ENCODE measurements at places on chromosomes 5 and 9.
A peak's percentile ranks its signal among the peaks of the same experiment; 100 is the strongest.

- no peak for DNase-seq
Measured at GRCh38 chr9:125820100-125820804, 73.1 kb downstream of the PBX3 start.

GRCh38 chr9:133112663-133113026 is 8.4 kb downstream of the RALGDS start:
- no peak for DNase-seq

- no peak for DNase-seq
Measured at GRCh38 chr9:134620751-134621557, 20.6 kb upstream of the COL5A1 start.

DNA sequence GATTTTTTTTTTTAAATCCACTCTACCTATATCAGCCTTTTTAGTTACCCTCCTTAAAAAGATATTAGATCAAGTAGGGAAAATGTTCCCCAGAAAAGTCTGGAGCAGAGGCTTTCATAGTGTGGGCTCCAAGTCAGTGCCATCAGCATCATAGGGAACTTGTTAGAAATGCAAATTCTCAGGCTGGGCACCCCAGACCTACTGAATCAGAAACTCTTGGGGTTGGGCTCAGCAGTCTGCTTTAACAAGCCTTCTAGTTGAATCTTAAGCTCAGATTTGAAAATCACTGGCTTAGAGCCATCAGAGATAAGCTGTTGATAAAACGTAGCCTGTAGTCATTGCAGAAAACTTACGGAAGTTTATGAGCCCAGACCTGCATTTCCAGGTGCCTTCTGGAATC is 140.1 kb downstream of the TMEM38B start:
- DNase-seq: no peak

DNA sequence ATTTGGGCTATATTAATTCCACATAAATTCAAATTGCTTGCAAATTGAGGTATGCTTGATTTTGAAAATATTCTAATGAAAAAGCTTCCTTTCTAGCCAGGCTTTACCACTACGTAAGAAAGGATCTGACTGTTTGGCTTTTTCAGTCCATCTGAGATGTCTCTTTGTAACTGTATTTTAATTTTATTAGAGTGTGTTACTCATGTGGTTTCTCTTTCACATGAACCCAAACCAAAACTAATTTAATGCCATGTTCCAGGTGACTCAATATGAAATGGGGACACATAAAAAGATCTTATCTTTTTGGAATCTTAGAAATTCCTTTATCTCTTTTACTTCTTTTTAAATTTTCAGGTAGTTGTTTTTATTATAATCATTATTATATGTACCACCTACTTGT is 85.3 kb downstream of the NFIB start:
- DNase-seq: no peak

- no peak for DNase-seq
Measured at GRCh38 chr9:3151672-3152576, 308.0 kb upstream of the PUM3 start.

- DNase-seq: no peak
Measured at GRCh38 chr5:9692576-9692975, 62.4 kb upstream of the TAS2R1 start.

- no peak for DNase-seq
Measured at GRCh38 chr5:96538808-96539250, 105.8 kb upstream of the PCSK1 start.

DNA sequence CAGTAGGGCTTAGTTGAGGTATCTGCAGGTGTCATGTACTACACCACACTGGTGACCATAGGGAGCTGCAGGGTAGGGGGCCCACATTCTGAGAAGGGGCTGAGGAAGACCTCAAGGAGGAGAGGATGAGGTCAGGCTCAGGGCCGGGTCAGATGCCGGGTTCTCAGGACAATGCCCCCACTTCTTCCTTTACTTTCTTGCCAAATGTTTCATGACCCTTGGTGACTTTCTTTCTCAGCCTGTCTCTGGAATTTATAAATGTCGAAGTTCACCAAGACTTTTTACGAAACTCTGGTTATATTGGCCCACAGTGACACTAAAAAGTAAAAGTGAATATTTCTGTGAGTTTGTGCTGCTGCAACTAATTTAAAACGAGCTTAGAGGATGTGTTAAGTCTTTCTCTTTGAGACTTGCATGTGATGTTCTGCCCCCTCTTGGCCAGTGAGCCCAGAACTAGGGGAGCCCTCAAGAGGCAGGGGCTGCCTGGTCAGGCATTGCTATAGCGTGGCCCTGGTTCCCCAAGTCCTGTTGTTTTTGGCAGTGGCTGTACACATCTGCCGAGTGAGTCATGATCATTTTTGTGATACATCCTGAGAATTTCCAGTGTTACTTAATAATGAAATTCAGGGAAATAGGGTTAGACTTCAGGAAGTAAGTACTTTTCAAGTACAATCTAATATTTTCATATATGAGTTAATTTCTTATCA is 11.2 kb downstream of the ACO1 start:
- peak; percentile 82 for DNase-seq

DNA sequence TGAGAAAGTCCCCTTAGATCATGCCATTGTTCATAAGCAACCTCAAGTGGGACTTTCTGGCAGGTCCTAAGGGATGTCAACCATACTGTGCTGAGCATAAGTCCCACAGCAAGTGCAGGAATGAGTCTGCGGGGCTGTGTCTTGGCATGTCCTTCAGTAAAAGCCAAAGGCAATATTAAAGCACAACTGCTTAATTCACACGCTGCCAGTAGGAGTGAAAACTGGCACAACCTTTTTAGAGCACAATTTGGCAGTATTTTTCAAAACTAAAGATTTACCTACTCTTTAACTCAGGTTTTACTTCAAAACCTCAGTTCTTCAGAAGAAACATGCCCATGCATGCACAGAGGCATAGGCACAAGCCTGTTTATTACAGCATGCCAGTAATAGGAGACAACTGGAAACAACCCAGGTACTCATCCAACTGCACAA is 24.4 kb upstream of the SMAD5 start:
- no peak for DNase-seq

DNA sequence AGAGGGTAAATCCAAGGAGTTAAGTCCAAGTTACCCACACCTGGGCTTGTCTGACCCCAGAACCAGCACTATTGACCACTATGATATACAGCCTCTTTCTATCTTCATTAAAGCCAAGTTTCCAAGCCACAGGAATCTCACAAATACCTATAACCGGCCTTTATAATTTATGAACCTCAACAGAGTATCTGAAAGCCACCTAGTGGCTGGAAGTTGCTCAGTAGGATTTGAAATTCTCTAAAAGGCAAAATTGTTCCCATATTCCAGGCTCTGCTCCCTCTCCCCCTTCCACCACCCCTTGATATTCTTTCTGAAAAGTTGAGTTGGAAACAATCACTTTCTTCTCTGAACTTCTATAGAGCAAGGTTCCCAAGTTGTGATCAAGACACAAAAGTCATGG is 106.4 kb upstream of the GPR151 start:
- DNase-seq: peak; percentile 8

- no peak for DNase-seq
Measured at GRCh38 chr5:717143-717542, 24.0 kb upstream of the TPPP start.

- DNase-seq: no peak
Measured at GRCh38 chr5:52825826-52826225, 38.1 kb downstream of the ITGA1 start.

GRCh38 chr5:44862808-44863207 is 54.1 kb downstream of the MRPS30 start:
- DNase-seq: peak; percentile 51

- no peak for DNase-seq
Measured at GRCh38 chr5:158809936-158810335, 289.8 kb downstream of the EBF1 start.

GRCh38 chr5:174555726-174556125 is 168.7 kb upstream of the MSX2 start:
- no peak for DNase-seq

- no peak for DNase-seq
Measured at GRCh38 chr5:33129309-33129708, 311.5 kb upstream of the TARS1 start.

DNA sequence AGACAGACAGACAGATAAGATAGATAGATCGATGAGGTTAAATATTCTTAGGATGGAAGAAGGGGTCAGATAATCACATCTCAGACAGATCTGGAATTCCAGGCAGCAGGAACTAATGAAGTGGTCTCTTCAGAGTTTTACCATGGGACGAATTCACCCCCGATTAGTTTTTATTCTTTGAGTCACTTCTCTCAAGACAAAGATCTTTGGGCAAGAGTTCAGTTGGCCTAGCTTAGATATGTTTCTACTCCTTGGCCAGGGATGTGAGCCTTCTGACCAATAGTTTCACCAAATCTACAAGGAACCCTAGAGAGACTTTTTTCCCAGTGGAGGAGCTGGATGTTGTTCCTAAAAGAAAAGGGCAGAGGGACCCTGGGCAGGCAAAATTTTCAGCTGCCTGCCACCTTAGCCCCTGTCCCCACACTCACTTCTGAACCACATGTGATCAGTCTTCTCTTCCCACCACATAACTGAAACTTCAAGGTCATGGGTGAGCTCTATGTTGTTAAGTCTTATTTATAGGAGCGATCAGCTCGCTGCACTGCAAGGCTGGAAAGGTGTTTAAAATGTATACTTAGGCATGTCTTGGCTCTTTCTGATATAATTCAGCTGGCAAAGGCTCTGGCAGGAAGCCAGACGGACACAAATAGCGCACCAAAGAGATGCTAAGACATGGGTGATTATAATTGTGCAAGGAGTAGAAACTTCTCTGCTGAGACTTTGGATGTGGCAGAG is 132.9 kb downstream of the PALM2AKAP2 start:
- no peak for DNase-seq

DNA sequence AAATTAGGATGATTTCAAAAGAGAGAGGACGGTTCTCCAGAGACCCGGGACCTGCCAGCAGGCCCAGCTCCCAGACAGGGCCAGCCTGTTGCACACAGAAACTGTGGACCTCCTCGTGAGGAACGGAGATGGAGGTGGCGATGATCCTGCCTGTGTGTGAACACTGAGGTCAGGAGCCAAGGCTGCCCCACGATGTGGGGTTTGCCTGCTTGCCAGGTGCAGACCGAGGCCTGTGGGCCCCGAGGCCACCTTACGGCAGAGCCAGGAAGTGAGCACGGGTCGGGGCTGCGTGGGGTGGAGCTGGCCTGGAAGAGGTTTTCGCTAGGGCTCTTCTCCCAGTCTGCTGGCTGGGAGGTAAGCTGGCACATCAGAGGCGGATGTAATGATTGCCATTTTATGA is 4.3 kb downstream of the FAM163B start:
- no peak for DNase-seq

GRCh38 chr5:147234239-147234824 is 494 bp upstream of the STK32A start:
- DNase-seq: no peak

DNA sequence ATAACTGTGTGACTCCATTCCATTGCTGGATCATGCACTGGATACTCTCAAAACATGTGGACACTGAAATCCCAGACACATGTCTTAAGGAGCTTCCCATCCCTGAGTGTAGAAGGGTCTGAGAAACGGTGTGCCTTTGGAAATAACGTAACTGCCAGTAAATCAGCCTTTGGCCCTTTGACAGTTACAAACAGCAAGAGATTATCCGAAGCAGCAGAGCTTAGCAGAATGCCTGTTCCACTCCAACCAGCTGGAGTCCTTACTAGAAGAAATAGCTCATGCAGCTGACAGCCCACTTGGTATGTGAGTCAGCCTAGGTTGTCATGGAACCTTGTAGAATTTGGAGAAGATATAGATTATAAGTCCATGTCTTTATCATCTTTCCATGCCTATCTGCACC is 7.0 kb downstream of the TMEM252 start:
- peak; percentile 42 for DNase-seq

- no peak for DNase-seq
Measured at GRCh38 chr5:137101544-137101943, 397.6 kb downstream of the SPOCK1 start.

- peak; percentile 45 for DNase-seq
Measured at GRCh38 chr5:59506285-59506877, 387.1 kb downstream of the PDE4D start.

DNA sequence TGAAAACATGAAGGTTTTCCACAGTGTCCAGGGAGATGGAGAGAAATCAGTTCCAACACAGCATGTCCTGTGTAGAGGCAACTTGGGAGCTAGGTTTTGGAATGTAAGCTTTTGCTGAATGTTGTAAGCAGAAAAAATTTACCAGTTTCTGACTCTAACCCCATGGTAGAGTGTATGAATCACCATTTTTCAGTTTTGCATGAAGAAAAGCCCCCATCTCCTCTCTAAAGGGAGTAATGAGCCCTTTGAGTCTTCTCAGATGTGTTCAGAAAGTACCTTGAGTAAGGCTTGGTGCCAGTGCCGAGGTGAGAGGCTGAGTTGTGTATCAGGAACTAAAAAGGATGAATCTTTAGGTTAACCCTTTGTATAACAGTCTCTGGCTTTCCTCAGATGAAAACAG is 96.2 kb downstream of the ADRB2 start:
- DNase-seq: no peak

- no peak for DNase-seq
Measured at GRCh38 chr5:2802693-2803365, 51.4 kb upstream of the IRX2 start.

- peak; percentile 95 for DNase-seq
Measured at GRCh38 chr5:173823721-173824567, 64.2 kb upstream of the CPEB4 start.

GRCh38 chr5:145540375-145540774 is 294.8 kb downstream of the PRELID2 start:
- DNase-seq: peak; percentile 54

DNA sequence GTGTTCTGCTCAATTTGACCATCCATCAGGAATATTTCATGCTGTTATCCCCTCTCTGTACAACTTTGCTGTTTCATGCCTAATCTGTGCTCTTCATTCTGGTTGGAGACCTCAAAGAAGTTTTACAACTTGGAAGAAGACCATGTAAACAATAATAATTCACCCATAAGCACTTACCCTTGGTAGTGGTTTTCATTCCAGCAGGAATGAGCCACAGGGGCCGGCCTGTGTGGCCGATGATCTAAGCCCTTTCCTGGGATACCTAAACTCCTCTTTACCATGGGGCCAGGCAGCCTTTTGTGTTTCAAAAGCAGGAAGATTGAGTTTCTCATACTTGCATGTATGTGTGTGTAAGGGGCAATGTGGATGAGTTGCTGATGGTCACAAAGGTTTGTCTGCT is 165.0 kb downstream of the FGF1 start:
- DNase-seq: peak; percentile 52

- no peak for DNase-seq
Measured at GRCh38 chr9:37562826-37563225, 13.4 kb downstream of the FBXO10 start.

DNA sequence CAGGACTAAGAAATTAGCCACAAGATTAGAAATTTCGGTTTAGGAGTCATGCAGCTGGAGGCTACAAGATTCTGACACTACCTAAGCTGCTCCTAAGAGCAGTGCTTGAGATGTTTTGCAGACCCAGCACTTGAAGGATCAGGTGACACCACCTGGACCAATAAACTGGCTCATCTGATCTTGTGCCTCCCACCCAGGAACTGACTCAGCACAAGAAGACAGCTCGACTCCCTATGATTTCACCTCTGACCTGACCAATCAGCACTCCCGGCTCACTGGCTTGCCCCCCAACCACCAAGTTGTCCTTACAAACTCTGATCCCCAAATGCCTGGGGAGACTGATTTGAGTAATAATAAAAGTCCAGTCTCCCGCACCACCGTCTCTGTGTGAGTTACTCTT is 170.4 kb downstream of the TTC39B start:
- DNase-seq: peak; percentile 9

GRCh38 chr9:126439402-126439765 is 112.8 kb downstream of the MVB12B start:
- peak; percentile 39 for DNase-seq

- DNase-seq: no peak
Measured at GRCh38 chr5:72032788-72033187, 74.5 kb upstream of the MAP1B start.
